ENCODE measurements at places on chromosomes 4 and X.

DNA sequence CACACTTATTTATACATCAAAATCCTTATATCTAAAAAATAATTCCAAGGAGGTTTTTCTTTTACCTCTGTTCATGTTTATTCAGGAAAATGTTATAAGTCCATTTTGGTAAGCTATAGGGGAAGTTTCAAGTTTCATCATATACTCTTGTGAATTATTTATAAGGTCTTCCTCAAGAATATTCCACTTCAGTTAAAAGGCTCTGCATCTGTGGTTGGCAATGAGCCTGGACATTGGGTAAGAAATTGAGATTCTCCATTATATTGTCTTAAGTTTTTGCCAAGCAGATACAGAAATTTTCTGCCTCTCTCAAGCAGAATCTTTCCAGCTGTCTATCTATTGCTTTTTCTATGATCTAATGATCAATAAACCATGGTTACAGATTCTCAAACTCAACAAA, 641.9 kb downstream of the NLGN4X start:
- DNase-seq: no peak

DNA sequence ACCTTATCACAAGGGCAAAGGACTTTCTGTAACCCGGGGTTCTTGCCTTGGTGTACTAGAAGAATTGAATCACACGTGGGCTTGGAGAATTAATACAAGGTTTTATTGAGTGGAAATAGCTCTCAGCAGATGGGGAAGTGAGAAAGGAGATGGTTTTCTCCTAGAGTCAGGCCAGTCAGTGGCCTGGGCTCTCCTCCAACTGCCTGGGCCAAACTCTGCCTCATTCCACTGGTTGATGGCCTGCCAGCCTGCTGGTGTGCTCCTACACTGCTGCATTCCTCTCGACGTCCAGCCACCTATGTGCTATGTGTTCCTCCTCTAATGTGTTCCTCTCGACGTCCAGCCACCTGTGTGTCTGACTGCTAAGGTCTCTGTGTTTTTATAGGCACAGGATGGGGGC, 35.3 kb upstream of the SPIN2A start:
- no peak for DNase-seq

- DNase-seq: no peak
These were observed 3.2 kb downstream of the PDK3 start for GRCh38 chrX:24468245-24468644.

- DNase-seq: no peak
These were observed 30.6 kb downstream of the CLRN2 start for GRCh38 chr4:17545374-17546140.

DNA sequence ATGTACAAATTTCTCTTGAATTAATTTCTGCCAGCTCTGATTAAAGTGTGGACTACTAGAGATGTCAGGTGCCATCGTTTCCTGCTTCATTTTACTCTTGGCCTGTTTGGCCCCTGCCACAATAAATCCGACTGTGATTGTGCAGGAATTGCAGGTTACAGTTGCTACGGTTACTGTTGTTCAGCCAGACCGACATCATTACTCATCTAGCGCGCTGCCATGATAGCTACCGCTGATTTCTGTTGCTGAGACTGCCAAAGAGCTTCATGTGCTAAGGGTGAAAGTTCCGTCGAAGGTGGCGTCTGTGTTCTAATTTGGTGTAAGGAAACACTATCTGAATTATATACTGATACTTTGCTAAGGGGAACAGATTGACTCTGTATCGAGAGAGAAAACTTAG, 22.1 kb downstream of the SLIT2 start:
- DNase-seq: no peak

DNA sequence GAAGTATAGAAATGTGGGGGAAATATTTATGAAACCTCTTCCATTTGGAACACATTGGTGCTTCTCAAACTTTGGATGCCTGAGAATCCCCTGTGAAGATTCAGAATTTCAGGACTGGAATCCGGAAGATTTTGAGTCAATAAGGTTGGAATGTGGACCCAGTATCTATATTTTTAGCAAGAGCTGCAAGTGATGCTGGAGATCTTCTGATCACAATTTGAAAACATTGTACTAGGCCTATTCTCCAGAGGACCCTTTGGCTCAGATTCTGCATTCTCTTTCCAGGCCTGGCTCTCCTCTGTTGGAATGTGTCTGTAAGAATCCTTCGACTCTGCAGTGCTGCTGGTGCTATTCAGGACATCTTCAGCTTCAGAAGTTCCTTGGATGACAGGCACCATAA, 2.4 kb upstream of the PKD2 start:
- no peak for DNase-seq

GRCh38 chr4:173782660-173783059, 252.6 kb upstream of the HAND2 start:
- DNase-seq: no peak

DNA sequence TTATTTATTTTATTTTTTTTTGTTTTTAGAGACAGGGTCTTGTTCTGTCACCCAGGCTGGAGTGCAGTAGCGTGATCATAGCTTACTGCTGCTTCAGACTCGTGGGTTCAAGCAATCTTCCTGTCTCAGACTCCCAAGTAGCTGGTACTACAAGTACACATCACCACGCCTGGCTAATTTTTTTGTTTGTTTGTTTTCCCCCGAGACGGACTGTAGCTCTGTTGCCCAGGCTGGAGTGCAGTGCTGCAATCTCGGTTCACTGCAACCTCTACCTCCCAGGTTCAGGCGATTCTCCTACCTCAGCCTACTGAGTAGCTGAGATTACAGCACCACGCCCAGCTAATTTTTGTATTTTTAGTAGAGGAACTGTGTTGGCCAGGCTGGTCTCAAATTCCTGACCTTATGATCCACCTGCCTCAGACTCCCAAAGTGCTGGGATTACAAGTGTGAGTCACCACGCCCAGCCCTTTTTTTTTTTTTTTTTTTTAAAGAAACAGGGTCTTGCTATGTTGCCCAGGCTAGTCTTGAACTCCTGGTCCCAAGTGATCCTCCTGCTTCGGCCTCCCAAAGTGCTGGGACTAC, 32.2 kb downstream of the COPS4 start:
- DNase-seq: no peak

DNA sequence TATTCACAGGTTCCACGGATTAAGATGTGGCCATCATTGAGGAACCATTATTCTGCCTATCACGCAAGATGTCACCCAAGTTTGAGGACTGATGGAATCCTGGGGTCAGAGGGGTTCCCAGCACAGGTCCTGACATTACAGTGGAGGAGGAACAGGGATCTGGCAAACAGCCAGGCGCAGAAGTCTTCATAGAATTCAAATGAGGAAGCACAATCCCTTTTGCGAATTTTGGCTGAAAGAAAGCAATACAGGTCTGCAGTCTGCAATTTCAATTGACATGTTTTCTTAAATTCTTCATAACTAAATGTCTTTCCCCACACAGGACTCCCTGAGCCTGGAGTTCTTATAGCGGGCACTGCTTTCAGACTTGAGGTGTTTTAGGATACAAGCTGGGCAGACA, 14.5 kb downstream of the DOCK11 start:
- DNase-seq: no peak

- DNase-seq: no peak
These were observed 557 bp upstream of the KDR start for GRCh38 chr4:55125763-55126541.

GRCh38 chr4:26235500-26235899, 85.3 kb upstream of the RBPJ start:
- no peak for DNase-seq

DNA sequence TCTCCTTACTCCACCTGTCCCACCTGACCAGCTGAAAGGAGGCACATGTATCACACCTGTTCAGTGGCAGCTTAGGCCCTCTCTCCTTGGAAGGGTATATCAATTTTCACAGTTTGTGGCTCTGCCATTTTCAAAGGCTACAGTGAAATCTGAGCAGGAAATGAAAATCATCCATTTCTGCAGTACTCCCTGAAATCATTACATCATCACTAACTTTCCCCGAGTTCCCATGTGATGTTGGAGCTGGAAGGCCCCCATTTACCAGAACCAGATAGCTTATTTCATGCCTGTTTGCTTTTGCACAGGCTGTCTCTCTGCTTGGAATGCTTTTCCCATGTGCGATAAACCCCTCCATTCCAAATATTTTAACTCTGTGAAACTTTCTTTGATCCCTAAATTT, 31.0 kb upstream of the STX18 start:
- DNase-seq: no peak

GRCh38 chr4:154559494-154560418, 3.1 kb upstream of the FGB start:
- no peak for DNase-seq

DNA sequence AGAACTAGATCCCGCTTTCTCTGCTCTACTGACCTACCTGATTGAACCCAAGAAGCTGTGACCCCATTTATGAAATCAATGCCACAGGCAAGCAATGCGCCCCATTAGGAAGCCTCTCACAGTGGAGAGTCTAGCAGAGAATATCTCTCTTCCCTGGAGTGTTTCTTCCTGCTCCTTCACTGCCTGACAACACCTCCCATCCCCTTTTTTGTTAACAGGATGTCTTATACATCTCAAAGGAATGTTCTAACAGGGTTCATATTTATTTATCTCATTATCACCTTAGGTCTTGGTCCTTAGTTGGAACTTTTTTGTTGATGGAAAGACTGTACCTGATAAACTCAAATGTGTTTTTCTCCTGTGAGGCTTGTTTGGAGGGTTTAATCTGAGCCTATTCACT, 35.5 kb downstream of the SLIT2 start:
- no peak for DNase-seq

DNA sequence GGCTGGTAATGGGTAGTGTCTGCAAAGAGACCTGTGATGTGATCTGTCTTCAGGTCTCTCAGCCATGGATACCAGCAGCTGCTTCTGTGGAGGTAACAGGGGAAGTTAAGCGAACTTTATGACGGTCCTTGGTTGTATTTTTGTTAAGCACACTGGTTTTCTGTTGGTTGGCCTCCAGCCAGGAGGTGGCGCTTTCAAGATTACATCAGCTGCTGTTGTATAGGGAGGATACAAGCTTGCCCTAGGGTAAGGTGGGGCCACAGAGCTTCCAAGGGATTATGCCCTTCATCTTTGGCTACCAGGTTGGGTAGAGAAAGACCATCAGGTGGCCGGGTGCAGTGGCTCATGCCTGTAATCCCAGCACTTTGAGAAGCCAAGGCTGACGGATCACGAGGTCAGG, 834.2 kb upstream of the GALNTL6 start:
- DNase-seq: no peak

- DNase-seq: no peak
These were observed 75.1 kb downstream of the SPATA18 start for GRCh38 chr4:52126226-52126625.

- no peak for DNase-seq
These were observed 41.6 kb upstream of the UGDH start for GRCh38 chr4:39568805-39569204.

DNA sequence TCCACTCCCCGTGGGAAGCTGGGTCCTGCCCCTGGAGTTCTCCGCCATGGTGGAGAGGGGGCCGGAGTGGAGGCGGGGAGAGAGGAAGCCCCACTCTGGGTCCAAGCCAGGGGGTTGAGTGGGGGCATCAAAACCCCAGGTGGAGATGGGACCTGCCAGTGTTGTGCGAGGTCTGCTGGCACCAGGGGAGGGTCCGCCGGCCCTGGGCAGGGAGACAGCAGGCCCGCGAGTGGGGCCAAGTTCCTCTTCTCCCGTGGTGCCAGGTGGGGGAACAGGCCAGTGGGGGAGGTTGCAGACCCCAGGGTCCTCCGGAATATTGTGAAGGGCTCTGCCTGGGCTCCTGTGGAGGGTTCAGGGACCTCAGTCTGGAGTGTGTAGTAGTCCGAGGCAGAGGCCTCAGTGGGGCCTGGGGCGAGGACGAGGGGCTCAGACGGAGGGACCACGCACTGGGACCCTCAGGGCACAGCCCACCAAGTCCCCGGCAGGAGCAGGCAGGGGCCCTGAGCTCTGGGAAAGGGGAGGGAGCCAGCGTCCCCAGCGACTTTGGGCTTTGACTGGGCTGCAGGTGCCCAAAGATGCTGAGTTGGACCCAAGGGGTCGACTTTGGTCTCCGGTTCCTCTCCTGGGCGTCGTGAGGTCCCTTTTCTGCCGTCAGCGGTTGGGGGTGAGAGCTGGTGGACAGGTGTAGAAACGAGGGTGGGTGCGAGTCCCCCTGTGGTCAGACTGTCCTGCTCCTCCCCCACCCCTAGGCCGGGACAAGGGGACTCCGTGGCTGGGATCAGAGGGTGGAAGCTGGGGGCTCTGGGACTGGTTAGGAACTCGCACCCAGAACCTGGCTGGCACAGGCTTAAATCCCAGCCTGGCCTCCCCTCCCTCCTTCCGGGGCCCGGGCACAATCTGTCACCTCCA, 43.8 kb upstream of the NKX1-1 start:
- DNase-seq: no peak

GRCh38 chrX:40100141-40100536, 2.4 kb upstream of the BCOR start:
- DNase-seq: no peak

- DNase-seq: no peak
These were observed 36.7 kb upstream of the GUCY1A1 start for GRCh38 chr4:155629956-155630355.

DNA sequence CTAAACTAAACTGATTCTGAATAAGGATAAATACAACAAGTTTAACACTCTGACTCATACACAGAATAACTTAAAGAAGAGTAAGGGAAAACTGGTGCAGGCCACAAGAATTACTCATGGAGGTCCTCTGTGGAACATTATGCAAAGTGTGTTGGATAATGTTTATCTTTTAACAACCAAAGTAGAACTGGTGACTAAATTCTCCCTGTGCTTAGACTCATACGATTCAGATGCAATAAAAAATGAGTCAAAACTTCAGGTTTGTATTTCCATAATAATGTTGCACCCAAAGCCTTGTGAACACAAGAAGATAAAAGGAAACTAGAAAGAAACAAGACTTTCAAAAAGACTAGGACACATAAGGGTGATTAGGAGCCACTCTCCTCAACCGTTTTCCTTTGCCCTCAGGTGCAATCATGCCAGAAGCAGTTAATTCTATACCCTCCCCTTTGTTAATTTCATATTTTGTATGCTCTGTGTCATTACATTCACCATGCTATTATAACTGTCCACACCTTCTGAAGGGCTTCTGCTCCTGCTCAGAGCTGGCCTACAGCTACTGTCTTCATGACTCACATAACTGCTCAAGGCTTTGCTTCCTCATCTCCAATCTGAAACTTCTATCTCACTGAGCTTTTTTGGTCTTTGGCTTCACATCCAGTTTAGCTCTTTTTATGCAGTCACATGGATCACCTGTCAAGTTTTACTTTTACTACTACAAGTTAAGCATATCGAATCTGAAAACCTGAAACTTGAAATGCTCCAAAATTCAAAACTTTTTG, 60.2 kb downstream of the KCNIP4 start:
- DNase-seq: no peak

DNA sequence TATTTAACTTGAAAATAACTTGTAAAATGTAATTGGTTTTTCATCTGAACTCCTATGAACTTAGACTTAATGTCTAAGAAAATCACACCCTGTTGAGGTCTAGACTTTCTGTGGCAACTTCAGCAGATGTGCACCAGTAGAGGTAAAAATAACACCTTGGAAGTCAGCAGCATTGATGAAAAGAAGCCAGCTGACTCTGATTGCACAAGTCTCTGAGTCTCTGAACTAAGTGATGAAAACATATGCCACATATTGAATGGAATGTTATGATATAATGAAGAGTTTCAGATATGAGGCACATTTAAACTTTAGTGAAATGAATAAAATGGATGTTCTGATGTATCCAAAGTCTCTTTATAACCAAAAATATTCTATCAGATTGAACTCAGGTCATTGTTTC, 155.4 kb downstream of the GPM6A start:
- no peak for DNase-seq

GRCh38 chr4:36328130-36328529, 46.7 kb downstream of the DTHD1 start:
- no peak for DNase-seq
